GM12892 (cell line): ENCODE measurements at places on chromosomes 2 and 18.

DNA sequence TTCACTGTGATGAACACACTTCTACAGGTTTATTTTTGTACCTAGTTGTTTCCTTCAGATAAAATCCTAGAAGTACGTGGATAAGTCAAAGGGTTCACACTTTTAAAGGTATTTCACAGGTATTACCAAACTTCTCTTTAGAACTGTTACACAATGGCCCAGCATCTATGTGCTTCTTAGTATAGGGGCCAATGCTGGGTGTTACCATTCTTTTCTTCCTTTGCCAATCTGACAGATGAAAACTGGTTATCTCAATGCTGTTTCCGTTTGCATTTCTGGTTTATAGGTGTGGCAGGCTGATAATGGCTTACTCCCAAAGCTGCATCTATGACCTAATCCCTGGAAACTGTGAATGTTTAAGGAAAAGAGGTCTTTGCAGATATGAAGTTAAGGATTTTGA, 2.8 kb upstream of the TCF7L1 start:
- DNase-seq = no peak

DNA sequence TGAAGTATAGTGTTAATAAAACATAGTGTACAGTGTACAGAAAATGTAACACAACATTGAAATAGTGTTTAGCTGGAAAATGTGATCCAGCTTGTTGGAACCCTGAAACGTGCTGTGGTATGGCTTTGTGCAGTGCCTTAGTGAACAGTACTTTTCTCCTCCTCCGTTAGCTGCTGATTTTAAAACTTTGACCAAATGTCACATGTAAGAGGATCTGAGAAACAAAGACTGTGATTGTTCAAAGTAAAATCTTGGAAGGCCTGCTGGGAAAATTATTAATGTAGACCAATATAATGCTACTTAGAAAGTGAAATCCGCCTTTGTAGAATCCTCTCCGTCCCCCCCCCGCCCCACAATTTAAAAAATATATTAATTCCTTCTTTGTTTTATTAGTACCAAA, 911 bp upstream of the KCNJ13 start:
- no peak for DNase-seq

GRCh38 chr2:177906041-177906718, 166.4 kb downstream of the PDE11A start:
- DNase-seq = peak; percentile 21

GRCh38 chr18:32437100-32437834, 33.4 kb downstream of the GAREM1 start:
- DNase-seq = no peak

DNA sequence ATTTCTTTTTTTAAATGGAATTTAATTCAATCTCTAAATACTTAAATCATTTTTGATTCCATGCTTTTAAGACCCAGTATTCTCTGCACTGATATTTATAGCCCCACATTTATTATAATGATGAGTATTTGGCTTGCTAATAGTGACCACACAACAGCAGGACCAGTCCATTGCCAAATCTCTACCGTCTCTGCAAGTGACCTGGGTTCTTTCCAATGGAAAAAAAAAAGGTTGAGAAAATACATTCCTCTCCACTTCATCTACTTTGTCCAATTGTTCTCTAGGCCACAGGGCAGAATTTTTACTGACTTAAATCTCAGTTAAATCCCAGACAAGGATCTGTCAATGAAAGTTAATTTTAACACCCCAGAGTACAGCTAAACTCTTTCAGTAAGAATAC, 20.5 kb downstream of the GRB14 start:
- DNase-seq = no peak

GRCh38 chr18:58341916-58342315, 287.0 kb downstream of the ALPK2 start:
- no peak for DNase-seq

DNA sequence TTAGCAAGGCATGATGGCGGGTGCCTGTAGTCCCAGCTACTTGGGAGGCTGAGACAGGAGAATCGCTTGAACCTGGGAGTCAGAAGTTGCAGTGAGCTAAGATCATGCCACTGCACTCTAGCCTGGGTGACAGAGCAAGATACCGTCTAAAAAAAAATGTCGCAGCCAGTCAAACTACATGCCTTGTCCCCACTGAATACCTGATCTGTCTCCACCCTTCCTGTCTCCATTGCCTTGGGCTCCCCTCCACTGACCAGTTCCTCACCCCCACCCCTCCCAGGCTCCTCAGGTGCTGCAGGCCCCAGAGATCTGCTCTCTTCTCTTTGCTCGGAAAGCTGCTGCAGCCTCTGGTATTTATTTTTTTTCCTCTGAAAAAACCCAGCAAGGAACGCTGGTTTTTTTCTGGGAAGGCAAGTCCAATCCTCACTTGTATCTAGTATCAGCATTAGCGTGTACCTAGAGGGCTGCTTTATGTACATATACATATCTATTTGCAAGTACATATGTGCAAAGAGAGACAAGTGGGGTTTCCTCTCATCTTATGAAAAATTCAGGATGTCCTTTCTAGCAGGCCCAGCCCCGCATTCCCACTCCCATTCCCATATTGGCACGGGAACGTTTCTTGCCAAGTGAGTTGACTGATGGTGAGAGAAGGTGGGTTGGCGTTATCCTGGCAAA, 4.4 kb downstream of the PSD4 start:
- DNase-seq = no peak

- no peak for DNase-seq
Measured at GRCh38 chr2:126766969-126767296, 111.0 kb downstream of the GYPC start.

- DNase-seq = no peak
Measured at GRCh38 chr18:43278355-43278754, 1.1 kb upstream of the SYT4 start.

- no peak for DNase-seq
Measured at GRCh38 chr18:64365106-64365505, 216.2 kb upstream of the LINC00305 start.

- DNase-seq = no peak
Measured at GRCh38 chr2:45925636-45926366, 274.3 kb downstream of the PRKCE start.

- DNase-seq = no peak
Measured at GRCh38 chr2:171762879-171763573, 75.8 kb downstream of the DYNC1I2 start.

DNA sequence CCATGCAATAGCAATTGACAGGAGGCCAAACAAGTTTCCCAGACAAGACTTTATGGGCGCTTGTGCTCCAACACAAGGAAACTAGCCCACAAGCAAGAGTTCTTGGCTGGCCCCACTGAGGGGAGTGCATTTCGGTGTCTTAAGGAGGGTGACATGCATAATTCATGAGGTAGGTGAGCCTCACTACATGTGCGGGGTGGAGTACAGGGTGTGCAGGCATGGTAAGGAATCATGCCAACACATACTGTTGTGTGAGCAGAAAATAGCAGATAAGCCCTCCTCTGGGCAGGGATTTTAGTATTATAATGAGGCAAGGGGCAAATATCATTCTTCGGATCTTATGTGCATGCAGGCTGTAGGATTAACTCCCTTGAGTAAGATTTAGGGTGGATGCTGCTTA, 78.7 kb upstream of the SLC1A4 start:
- no peak for DNase-seq

DNA sequence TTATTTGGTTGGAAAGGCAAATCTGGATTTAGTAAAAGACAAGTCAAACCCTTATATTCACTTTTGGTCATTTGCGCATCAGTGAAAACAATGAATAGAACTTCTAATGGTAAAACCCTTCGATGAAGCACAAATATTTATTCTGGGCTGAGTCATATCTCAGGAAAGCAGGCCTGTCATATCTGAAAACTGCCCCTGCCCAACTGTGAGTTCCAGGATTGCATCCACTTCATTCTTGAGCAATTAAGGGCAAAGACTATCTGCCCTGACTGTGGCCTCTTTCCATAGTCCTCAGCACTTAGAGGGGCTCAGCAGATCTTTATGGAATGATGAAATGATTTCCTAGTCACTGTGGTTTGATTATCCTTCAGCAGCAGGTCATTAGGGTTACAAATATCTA, 795.2 kb upstream of the ID2 start:
- DNase-seq = no peak

- no peak for DNase-seq
Measured at GRCh38 chr2:176936410-176936809, 276.2 kb upstream of the HNRNPA3 start.

DNA sequence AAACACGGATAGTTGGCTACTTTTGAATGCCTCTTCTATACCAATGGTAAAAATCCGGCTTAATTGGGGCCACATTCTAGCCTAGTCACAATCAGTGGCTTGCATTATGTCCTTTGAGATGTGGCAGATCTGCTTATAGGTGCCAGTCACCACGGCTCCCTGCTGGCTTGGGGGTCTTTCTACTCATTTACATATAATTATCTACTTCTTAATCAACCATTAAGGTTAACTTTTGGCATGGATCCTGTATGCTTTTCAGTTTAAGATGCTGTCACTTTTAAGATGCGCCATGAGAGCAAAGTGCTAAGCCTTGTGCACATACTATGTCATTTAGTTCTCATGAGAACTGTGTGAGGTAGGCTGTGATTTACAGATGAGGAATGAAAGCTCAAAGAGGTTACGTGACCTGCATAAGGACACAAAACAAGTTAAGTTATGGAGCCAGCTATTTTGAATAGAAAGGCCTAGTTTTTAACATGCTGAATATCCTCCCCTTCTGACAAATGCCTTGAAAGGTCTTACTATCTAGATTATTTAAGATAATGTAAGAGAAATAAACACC, 4.1 kb downstream of the NEDD4L start:
- DNase-seq = no peak

DNA sequence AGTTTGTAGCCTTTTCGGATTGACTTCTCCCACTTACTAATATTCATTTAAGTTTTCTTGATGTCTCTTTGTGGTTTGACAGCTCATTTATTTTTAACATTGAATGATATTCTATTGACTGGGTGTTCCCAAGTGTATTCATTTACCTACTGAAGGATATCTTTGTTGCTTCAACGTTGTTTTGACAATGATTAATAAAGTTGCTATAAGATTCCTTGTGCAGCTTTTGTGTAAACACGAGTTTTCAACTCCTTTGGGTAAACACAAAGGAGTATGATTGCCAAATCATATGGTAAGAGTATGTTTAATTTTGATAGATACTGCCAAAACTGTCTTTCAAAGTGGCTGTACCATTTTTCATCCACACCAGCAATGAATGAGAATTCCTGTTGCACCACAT, 1200.9 kb downstream of the DSC3 start:
- no peak for DNase-seq

DNA sequence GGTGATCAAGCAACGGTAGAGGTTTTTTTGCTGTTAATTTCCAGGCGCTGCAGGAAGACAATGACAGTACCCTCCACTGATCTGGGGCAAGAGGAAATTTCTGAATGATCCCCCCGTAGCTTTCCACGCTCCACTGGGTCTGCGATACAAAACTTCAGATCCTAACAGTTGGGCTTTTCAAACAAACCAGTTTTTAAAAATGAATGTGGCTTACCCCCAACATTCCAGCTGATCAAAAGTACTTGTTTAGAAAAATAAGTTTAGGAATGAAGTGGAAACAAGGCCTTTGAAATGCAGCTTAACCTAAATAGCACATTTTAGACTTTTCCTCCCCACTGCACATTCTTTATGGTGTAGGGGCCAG, 5.7 kb downstream of the ZFP36L2 start:
- DNase-seq = no peak

GRCh38 chr2:217538719-217539118, 464.1 kb downstream of the TNS1 start:
- DNase-seq = no peak

DNA sequence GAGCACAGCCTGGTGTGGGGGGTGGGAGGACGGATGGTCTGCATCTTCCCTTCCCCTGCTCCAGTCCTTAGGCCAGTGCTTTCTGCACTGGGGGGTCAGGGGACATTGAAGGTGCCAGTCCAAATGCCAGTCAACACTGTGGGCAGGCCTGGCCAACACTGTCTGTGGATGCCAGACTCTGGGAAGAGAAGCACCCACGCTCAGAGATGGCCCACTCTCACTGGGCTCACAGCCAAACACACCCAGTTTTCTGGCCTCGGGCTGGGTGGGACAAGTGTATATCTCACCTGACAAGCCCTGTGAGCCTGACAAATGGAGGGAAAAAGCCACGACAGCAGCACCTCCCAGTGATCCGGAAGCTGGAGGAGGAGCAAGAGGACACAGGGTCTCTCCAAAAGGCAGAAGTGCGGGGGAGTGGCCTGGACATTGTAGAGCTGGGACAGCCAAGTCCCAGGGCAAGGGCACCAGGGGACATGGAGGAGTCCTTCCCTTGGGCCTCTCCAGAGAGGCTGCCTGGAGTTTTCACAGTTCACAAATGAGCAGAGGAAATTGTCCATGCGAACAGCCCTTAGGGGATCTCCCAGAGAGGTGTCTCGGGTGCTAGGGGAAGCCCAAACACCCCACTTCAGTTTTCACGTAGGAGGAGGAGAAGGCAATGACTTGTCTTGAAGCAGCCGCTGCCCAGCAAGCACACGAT, 79.3 kb downstream of the SDC1 start:
- peak; percentile 50 for DNase-seq

DNA sequence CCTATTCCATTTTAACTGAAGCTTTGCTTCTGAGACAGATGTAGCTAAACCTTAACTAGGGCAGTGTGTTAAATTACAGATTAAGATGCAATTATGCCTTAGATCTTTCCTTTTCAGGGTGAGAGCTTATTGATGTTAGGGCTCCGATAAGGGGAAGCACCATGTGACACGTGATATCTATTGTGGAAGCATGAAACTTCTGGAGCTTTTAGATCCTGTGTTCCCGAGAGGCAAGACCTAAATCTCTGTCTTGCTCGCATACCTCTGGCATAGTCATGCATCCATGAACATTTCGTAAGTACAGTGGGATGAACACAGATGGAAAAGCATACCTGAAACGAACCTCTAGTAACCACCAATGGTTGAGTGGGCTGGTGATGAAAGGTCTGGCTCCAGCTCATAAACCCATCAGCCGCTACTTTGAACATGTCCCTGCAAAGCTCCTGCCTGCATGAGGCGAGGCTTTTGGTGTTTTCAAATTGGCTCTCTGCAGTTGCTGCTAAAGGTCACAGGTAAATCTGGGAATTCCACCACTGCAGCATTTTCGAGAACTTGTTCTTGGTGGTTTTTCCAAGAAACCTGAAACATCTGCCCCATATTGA, 3.7 kb upstream of the NRP2 start:
- no peak for DNase-seq

DNA sequence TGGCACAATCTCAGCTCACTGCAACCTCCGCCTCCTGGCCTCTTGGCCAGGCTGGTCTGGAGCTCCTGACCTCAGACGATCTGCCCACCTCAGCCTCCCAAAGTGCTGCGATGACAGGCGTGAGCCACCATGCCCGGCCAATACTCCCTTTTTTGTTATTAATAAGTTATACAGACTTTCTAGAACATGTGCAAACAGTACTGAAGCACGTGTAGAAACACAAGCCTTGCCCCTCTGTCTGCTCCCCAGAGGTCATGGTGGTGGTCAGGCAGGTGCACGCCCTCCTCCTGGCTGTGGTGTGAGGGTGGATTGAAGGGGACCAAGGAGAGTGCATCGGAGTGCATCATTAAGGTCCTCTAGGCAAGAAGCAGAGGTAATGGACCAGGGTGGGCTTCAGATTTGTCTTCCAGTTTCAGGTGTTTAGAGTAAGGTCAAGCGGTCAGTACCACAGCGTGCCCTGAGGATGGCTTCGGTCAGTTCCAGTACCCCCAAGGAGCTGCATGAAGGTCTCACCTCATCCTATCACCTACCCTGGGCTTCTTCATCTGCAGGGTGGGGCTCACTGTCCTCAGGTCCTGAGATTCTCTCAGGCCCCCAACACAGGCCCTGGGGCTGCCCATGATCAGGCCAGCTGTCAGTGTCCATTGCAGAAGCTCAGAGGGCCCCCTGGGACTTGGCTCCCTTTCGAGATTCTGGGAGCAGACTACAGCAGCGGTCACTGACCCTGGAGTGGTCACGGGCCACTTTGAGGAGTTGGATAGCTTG, 124.3 kb downstream of the GLI2 start:
- no peak for DNase-seq
